ENCODE measurements at places on chromosomes 2 and 18.

DNA sequence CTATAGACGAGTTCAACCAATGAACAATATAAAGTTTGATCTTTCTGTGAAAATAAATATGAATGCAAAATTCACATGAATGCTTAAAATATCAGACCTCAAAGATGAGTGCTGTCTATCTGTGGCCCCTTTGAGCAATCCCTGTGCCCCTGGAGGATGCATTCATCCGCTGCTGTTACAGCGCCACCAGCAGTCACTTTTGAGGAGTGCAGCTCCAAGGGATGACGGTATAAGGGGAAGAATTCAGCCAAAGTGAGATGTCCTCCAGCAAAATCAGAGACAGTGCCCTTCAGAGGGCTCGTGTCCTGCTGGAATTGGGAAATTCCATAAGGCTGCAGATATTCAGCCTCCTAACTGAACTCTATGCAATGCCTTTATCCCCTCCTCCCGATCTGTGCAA is 12.0 kb upstream of the CHRNA1 start:
- no peak for DNase-seq

GRCh38 chr2:31931916-31932315 is 78.9 kb downstream of the MEMO1 start:
- DNase-seq, result no peak

DNA sequence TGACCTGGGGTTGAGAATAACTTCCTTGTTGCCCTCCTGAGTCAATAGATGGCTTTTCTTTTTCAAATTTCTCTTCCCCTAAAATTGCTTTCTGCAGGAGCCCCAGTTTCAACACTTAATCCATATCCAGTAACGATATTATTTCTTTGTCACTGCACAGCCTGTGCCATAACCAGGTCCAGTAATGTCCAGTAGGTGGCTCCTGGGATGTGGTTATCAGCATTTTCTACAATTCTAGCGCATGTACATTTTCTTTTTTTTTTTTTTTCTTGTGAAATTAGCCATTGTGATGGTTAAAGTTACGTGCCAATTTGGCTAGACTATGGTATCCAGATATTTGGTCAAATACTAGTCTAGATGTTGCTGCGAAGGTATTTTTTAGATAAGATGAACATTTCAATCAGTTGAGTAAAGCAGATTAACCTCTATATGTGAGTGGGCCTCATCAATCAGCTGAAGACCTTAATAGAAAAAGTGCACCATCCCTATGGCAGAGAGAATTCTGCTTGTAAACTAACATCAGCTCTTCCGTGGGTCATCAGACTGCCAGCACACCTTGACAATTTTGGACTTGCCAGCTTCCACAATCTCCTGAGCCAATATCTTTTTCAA is 72.9 kb upstream of the SCG2 start:
- peak; percentile 22 for DNase-seq

DNA sequence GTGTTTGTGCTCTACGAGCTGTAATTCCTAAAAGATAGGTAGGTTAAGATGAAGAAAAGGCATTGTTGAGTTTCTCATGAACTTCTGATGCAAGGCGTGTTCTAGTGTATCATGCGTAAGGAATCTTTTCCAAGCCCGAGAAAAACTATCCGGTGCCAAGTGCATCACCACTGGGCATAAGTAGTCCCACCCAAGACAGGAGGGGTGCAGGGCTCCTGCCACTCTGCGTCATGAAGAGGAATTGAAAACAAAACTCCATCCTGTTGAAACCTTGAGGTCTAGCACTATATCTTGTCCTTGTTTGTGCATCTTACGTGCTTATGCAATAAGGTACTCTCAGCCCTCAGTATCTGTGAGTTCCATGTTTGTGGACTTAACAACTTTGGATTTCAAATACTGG is 45.7 kb downstream of the RAB31 start:
- DNase-seq, result no peak

DNA sequence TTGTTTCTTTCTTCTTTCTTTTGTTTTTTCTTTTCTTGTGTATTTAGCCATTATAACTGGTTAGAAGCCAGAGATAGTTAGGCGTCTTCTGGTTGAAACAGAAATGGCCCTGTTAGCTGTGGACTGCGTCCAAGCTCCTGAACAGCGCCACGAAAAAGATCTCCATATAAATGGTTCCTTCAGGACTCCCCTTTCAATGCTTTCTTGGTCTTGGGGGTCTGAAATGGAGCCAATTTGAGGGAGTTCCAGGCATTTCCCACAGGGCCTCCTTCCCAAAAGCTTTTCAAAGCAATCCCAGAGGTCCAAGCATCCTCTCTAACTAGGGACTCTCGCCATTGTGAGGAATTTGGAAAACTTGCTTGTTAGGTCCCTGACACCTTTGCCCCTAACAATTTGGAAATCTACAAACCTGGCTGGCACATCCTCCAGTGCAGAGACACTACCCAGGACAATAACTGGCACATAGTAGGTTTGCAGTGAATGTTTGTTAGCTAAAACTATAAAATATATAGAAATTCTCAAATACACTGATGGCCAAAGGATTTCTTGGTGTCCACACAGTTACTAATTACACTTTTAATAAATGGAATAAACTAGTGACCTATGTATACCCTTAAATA is 80.1 kb downstream of the MYCN start:
- no peak for DNase-seq

GRCh38 chr18:69658103-69658502 is 257.4 kb downstream of the DOK6 start:
- no peak for DNase-seq

Measured in muscle of leg (tissue), 16 donors.